ENCODE measurements at places on chromosomes 12 and 14.

GRCh38 chr12:124651516-124652273 is 84.3 kb upstream of the NCOR2 start:
- no peak for DNase-seq

DNA sequence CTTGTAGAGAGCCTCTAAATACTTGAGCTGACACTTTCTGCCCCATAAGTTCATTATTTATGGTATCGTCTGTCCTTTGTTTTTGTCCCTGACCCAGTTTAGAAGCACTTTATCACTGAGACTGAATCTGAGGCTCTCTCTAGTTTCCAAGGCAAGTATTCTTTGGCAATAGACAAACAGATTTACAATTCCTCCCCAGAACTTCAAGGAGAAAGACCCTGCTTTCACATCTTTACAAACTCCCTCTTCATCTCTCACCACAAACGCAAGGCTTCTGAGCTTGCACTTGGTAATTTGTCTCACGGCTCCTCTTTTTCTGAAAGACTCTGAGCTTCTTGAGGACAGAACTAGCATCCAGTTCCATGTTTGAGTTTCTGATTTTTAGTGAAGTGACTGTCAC is 49.8 kb upstream of the PARP11 start:
- DNase-seq, result no peak

GRCh38 chr14:64714432-64715025 is 10.3 kb downstream of the PLEKHG3 start:
- no peak for DNase-seq

DNA sequence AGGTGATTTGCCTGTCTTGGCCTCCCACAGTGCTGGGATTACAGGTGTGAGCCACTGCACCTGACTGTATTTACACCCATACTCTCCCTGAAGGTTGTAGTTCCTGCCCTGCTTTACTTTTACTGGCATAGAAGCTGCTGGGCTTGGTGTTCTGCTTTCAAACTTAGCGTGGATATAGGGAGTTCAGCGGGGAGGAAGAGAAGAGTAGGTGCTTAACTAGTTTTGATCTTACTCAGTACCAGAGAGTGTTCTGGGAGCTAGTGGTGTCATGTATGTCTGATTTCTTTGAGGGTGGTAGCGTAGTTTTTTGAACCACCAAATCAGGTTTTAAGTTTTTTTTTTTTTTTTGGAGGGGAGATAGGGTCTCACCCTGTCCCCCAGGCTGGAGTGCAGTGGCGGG is 13.8 kb downstream of the RCOR1 start:
- DNase-seq, result no peak

GRCh38 chr14:39043352-39043943 is 59.6 kb downstream of the SEC23A start:
- DNase-seq, result no peak

GRCh38 chr12:89893972-89894706 is 185.5 kb upstream of the ATP2B1 start:
- no peak for DNase-seq

DNA sequence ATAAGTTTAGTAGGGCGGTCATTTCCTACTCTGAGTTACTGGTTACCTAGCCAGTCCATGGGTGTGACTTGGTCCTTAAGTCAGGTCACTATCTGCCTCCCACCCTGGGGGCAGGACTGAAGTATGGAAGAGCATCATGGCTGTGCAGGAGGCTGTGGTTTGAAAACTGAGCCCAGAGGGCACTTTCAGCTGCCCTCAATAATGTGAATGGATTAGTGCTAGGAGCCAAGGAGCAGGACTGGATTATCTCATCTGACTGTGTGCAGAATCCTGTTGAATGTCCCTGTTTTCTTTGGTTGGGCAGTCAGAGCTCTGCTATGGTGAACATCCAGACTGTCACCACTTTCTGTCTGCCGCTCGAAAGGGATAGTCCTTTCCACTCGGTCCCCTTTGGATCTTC is 1.6 kb downstream of the ATXN7L3B start:
- DNase-seq, result no peak

- DNase-seq, result no peak
Observed at GRCh38 chr14:72796935-72797334, 97.0 kb downstream of the DPF3 start.

GRCh38 chr12:30010071-30011052 is 226.6 kb upstream of the TMTC1 start:
- no peak for DNase-seq

DNA sequence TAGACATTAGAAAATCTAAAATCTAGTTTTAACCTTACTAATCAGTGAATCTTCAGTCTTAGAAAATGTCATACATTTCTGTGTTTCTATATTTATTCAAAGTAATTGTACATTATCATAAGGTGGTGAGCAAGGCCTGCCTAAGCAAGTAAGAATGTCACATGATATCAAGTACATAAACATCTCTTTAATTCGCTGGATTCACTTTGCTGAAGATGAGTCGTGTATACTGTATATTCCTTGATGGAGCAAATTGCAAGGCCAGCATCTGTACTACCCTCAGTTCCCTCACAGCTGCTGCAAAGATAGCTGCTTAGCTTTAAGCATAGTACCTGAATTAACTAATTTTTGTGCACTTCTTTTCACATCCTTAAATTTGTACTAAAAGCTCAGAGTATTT is 8.5 kb upstream of the AK7 start:
- no peak for DNase-seq

DNA sequence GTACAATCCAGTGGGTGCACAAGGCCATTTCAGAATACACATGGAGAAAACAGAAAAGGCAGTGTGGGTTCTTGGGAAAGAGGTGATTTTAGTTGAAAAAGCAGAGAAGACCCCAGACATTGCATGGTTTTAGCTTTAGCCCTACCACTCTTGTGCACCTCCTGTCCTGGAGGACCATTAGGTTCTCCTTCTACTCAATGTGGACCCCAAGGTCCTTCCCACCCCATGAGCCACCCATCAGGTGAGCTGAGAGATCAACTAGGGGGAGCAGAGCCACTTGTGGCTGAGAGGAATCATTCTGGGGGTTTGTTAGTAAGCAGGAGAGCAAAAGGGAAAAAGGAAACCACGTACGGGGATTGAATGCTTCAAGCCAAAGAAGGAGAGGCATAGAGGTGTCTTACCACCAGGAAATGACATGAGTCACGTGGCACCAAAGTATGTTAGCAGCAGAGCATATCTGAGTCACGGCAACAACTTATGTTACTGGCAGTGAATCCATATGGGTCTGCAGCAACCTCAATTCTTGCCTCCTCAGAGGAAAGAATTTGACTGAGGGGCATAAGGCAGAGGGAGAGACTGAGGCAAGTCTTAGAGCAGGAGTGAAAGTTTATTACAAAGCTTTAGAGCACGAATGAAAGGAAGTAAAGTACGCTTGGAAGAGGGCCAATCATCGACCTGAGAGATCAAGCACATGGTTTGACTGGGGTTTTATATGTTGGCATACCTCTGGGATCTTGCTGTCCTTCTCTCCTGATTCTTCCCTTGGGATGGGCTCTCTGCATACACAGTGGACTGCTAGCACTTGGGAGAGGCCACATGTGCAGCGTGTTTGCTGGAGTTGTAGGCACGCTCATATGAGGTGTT is 73.9 kb downstream of the HSD17B6 start:
- DNase-seq, result no peak

- DNase-seq, result no peak
Observed at GRCh38 chr12:12891881-12892355, 556 bp downstream of the GPRC5A start.

DNA sequence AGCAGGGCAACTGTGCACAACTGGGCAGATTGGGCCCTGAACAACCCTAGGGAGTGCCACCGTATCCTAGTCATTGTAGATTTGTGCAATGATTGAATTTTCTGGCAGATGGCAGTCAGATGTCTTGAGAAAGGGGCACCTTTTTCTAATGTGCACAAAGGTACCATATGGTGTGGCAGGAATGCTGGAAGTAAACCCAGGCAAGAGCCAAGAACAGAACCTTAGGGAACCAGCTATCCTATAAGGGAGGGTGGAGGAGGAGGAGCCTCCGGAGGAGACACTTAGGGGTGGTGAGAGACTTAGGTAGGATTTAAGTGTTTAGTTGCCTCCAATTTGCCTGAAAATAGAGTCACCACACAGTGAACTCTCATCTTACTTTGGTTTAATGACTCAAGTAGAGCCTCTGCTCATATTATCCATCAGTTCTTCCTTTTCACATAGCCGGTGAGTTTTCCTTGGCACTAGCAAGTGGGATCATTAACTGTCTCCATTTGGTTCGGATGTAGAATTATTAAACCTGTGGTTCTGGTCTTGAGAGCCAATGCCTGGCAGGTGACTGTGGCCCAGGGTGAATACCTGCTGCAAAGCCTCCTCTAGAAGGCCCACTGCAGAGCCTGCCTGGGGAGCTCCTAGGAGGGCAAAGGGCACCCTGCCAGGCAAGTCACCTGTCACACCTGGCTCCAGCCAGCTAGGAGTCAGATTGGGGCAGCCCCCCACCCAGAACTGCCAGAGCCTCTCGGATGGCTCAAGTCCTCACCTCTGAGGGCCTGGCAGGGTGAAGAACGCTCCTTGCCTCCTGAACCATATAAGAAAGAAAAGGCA is 184.4 kb upstream of the HIF1A start:
- no peak for DNase-seq

DNA sequence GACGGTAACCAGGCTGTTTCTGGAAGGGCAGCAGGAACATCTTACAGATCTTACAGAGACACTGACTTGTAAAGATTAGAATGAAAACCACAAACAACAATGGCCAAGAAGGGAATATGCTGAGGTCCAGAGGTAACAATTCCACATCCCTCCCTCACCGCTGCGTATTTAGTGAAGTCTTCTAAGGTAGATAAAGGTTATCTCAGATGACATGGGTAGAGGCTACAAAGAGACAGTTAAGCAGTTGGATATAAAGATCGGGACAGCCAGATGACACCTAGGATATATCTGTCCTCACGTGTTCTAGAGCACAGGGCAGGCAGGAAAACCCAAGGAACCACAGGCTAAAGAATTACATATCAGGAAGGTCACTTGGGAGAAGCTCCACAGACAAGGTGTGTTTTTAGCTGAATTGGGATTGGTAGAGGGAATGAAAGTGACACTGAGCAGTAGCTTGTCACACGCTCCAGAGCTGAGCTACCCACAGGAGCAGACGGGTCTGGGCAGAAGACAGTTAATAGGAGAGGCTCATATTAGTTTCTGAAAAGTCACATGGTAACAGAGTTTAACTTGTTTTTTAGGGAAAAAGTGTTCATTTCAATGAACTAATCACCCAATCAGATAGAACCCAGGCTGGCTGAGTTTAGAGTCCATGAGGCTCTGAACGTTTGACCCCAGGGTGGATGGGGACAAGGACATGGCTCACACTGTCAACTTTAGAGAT is 83.3 kb downstream of the MIA2 start:
- no peak for DNase-seq

DNA sequence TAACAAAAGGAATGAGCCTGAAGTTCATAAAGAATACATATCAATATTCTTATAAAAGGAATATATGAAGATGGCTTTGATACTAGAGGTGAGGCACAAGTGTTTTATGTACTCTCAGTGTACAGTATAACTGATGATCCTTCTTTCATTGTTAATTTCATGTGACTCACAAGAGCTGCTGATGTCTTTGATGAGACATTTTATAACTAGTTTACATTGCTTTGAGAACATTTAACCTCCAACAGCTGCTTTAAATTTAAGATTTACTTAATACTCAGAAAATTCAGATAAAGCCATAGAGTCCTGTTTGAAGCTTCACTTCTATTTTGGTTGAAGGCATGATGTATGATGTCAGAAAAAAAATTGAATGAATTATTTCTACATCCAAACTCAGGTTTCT is 59.8 kb downstream of the WASHC4 start:
- no peak for DNase-seq

DNA sequence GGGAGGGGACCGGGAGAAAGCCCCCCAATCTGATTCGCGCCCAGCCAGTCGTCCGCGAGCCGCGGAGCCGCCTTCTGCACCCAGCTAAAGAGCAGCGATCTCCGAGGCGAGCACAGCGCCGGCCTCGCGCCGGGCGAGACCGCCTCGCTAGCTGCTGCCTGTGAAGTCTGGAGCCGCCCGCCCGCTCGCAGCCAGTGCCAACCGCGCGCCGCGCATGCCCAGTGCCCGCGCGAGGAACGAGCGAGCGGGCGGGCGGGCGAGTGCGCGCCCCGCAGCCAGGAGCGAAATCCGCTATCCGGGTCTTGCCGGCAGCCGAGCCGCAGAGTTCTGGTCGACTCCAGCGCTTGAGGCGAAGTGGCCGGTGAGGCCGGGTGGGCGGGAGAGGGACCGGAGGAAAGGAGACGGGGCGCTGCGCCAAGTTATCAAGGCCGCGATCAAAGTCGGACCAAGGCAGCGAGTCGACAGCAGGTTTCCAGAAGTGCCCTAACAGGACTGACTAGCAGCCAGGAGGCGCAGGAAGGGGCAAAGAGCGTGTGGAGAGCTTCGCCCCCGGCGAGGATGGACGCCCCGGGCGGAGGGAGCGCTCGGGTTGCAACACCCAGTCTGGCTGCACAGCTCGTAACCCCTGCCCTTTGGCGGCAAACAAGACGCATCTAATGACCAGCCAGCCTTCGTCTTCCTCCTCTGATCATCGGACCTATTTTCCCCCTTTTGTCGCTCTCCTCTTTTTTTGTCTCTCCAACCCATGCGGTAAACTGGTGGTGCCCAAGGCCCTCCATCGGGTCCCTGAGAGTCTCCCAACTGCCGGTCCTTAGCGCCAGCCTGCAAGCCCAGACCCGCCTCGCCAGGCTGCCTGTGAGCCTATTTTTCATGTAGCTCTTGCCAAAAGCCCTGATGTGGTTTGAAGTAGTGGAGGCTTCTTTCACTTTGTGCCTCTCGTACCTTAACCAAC is at the start of gene EPS8:
EPS8 (minus strand) TSS at position 169 of the 952 bp plus-strand sequence. CDS start 106,437 bp downstream, outside the sequence.
- DNase-seq, result peak; percentile 97

GRCh38 chr12:122159882-122160281 is 14.1 kb downstream of the IL31 start:
- DNase-seq, result no peak

- DNase-seq, result no peak
Observed at GRCh38 chr12:25896981-25897380, 61.5 kb upstream of the RASSF8 start.

DNA sequence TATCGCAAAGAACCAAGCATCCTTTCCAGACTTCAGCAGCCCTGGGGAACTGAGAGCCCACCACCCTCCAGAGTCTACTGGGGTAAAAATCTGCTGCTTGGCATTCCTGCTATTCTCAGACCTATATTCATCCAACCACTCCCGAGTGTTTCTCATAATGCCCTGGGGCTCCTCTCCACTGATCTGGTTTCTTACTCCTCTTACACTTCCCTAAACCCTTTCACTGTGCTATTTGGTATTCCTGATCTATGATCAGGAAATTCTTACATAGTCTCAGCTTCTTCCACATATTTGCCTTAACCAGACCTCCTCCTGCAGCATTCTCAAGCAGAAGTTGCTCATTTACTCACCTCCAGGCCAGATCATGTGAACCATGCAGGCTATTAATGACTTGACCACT is 82.4 kb downstream of the SYT10 start:
- no peak for DNase-seq

DNA sequence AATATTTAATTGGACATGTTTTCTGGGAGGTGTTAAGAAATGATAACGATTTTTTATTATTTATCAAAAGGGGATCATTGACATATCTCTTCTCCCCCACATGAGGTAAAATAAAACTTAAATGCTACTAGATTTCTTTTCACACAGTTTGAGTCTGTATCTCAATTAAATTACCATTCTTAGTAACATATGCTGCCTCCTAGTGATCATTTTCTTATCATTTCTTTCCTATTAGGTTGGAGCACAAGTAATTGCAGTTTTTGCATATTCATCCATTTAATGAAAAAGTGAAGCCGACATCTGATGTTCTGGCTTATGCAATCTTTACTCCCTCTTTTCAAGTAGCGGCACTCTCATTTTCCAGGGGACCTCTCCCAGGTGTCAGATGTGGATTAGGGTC is 24.9 kb downstream of the PUS7L start:
- no peak for DNase-seq

Data from lung (tissue), 17 donors.